ENCODE measurements at places on chromosomes 12 and 14. TPM values are rescaled to one million over a fixed set of nuclear protein-coding genes. Genes with fewer than 3 reads are reported as not detected.

The CMKLR1 gene
- polyA plus RNA-seq = not detected

The APOLD1 gene
- polyA plus RNA-seq = 0.25 TPM

The SCNN1A gene
- 0.84 TPM for polyA plus RNA-seq

The SBNO1 gene
- 31.6 TPM for polyA plus RNA-seq

The PDE6H gene
- polyA plus RNA-seq = not detected

The PPP1R36 gene
- not detected for polyA plus RNA-seq

The NPFF gene
- not detected for polyA plus RNA-seq

The PGF gene
- 0.17 TPM for polyA plus RNA-seq

The MYF5 gene
- polyA plus RNA-seq = not detected

The AMN gene
- 3.8 TPM for polyA plus RNA-seq

The GLIPR1L2 gene
- 1.8 TPM for polyA plus RNA-seq

The PRIM1 gene
- polyA plus RNA-seq = 55.1 TPM

The VCPKMT gene
- 7.5 TPM for polyA plus RNA-seq

The FAM90A1 gene
- not detected for polyA plus RNA-seq
